ENCODE measurements at places on chromosomes 6 and 20.

GRCh38 chr6:1438471-1438881 lies 49.1 kb downstream of the FOXF2 start:
- no peak for DNase-seq

- peak; percentile 31 for DNase-seq
Observed at GRCh38 chr6:156166093-156166492, 611.1 kb upstream of the ARID1B start.

DNA sequence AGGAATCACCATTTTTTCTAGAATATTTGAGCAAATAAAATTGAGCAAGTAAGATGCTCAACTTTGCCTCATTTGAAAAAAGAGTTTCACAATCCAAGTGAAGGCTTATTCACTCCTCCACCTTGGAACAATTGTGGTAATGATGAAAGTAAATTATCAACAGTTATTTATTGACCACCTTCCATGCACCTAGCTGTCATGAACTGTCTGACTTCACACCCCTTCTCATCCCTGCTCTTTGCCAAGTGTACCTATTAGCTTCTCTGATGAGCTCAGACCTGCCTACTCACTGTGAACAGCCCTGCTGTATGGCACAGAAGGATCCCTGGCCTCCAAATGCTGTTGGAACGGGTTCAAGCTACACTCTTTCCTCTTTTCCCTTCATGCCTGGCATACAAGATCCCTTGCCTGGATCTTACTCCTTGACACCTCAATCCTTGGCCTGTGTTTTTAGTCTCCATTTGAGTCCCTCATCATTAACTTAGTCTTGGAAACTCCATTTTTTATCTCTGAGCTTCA lies 99.0 kb upstream of the PREP start:
- no peak for DNase-seq

GRCh38 chr6:109478841-109479624 lies 4.0 kb downstream of the ZBTB24 start:
- DNase-seq, result peak; percentile 50

GRCh38 chr20:8156235-8157079 lies 24.4 kb downstream of the PLCB1 start:
- peak; percentile 32 for DNase-seq

GRCh38 chr6:128114164-128114563 lies 213.3 kb upstream of the THEMIS start:
- no peak for DNase-seq

DNA sequence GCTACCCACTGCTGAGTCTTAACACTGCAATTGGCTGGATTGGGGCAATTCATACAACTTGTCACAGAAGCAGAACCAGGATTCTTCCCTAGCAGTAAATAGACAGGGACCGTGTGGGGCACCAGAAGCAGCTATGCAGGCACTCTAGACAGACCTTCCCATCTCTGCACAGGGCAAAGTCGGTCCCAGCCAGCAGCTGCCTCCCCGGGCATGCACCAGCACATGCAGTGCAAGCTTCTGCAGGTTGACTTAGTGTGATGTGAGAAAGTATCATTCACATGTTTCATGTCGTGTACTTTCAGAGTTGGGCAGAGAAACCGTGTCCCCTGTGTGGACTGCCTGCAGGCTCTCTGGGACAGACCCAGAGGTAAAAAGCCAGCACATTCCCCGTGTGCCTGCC lies 98.0 kb upstream of the FOXA2 start:
- no peak for DNase-seq

- DNase-seq, result no peak
Observed at GRCh38 chr6:167211881-167212712, 54.3 kb upstream of the GPR31 start.

- no peak for DNase-seq
Observed at GRCh38 chr6:85810558-85810957, 167.9 kb upstream of the SYNCRIP start.

DNA sequence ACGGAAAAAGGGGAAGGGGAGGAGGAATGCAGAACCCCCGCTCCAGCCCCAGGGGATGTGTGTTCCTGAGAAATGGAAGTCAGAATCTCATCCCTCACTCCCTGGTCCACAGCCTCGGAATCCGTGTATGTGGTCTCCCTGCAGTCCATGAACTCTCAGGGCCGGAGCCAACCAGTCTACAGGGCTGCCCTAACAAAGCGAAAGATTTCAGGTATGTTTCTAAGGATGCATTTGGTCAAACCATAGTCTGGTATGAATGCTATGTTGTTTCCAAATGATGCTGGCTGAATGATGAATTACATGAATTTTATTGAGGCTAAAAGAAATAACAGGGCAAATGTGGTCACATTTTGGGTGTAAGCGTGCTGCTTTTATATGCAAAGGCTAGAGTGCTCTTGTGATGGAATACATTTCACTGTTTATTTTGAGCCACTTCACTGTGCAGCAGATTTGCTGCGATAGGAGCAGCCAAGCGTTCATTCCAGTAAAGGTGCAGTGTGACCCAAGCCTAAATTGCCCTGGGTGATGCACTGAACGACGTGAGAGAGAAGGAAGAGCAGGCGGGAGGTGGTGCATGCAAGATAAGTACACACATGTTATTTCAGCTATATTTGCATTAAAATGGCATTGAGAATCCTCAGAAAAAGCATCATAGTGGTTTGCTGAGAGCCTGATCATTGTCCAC lies 52.4 kb downstream of the FNDC1 start:
- no peak for DNase-seq

DNA sequence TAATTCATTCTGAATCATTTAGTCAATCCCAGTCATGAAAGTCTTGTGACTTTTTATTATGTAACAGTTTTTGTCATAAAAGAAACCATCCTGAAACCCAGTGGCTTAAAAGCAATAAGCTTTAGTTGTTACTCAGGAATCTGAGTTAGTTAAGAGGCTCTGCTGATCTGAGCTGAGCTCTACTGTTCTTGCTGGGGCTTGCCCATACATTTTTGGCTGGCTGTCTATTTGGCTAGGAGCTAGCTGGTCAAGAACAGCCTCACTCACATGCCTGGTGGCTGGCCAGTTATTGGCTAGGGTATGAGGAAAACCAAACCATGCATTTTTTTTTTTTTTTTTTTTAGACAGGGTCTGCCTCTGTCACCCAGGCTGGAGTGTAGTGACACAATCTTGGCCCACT lies 10.6 kb downstream of the TCF21 start:
- no peak for DNase-seq

GRCh38 chr6:92132457-92132856 lies 1286.9 kb downstream of the EPHA7 start:
- DNase-seq, result no peak

DNA sequence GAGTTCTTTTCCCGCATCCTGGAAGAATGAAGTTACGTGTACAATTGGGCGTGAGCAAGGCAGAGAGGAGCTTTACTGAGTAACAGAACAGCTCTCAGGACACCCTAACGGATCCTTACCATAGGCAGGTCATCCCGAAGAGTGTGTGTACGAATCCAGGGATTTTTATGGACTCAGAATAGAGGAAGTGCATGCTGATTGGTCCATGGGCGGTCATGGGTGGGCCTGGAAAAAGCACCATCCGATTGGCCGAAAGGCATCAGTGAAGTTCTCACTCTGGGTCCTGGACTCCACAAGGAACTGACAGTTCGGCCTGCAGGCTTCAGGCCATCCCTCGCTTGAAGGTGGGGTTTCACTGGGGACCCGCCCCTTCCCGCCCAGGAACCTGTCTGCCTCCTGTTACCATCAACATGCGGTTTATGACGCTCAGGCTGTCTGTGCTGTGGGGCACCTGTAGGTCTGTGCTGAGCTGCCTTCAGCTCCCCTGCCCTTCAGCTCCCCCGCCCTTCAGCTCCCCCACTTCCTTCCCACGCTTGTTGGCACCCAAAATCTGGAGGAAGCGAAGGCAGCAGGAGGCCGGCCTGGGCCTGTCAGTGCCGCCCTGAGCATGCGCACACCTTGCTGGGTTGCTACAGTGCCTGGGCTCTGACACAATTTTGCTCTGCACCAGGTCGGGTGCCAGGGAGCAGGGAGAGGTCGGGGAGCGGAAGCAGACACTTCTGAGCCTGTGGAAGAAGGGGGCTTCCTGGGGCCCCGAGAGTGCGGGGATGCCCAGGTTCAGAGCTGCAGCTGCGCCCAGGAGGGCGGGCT lies 57.9 kb upstream of the MANEA start:
- no peak for DNase-seq

DNA sequence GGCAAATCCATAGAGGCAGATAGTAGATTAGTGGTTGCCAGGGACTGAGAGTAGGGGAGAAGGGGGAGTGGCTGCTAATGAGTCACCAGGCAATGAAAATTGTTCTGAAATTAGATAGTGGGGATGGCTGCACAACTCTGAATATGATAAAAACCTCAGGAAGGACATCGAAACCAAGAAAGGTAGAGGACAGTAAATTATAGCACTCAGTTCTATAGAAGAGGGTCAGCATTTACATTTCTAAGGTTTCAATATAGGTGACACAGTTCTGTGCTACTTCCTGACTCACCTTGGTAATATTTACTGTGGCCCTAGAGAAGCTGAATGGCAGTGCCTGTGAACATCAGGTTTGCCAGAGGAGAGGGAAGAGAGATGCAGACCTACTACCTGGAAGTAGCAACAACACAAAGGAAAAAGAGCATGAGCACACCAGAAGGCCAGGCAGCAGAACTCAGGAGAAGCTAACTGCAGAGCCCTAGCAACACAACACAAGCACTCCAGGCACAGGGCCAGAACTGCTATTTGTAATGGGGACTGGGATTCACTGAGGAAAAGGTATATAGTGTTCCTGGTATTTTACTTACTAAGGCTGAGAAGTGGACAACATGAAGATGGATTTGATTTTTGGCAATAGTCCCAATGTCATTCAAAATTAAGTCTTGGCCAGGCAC lies 75.9 kb downstream of the PLCG1 start:
- DNase-seq, result no peak

- no peak for DNase-seq
Observed at GRCh38 chr6:20686142-20686541, 151.9 kb downstream of the CDKAL1 start.

DNA sequence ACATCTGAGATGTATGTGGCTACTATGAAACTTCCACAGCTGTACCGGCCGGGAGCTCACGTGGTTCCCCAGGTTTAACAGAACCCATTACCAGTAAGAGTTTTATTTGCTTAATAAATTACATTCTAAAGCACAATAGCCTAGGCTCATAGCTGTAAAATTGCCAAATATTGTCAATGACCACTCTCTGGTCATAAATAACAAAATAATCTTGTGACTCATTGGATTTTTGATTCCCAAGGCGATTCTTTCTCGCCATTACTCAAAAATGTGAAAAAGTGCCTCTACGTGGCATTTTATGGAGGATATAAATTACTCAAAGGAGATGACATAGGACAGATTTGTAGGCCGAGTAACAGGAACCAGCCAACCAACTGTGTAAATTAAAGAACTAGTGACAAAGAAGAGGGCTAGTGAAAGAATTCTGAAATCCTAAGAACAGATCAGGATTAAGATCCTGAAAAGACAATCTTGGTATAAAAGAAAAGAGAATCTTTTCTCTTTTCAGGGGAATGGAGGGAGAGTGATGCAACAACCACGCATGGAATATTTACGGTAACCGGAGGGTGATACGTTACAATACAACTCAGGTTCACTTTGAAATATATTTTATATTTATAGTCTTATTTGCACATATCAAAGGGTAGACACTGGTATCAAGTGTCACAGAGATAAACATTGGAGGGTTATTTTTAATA lies 199.7 kb downstream of the FOXC1 start:
- DNase-seq, result no peak

GRCh38 chr6:14975471-14975817 lies 270.4 kb upstream of the JARID2 start:
- DNase-seq, result no peak

- DNase-seq, result no peak
Observed at GRCh38 chr20:20411402-20411801, 43.5 kb downstream of the INSM1 start.

DNA sequence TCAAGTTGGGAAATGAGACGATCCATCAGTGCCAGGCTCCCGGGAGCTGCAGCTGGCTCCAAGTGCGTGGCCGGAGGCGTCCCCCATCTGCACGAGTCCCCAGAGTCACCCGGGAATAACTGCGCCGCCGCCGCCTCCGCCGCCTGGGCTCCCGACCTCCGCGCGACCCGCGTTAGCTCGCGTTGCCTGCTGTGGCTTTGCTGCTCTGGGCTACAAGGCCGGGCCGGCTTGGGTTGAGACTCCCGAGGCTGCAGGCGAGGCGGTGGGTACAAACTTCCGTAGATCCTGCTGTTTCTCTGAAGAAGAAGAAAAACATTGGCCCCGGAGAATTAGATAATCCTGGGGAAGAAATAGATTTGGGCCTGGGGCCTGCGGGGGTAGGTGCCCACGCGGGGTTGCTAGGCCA lies 7.4 kb upstream of the LAMP5 start:
- DNase-seq, result no peak

DNA sequence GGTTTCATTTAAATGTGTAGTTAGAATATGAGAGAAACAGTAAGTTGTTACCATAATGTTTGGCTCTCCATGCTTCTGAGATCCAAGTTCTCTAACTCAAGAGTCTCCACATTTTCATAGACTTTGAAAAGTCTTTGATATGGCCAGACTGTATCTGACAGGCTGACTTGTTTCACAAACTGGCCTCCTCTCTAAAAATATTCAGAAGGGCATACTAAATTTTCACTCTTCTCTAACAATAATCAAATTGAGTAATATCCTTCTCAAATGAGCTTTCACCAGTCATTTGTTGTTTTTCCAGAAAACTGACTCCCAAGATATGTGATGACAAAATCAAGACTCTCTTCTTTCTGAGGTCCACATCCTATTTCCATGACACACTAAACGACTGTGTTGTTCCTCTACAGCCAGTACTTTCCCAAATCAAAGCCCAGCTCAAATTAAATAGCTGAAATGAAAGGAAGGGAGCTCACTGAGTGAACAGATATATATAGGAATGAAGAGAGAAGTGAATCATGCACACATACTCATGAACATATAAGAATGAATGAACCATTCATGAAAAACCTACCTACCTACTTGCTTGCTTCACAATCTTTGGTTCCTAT lies 15.1 kb downstream of the HIVEP2 start:
- no peak for DNase-seq

GRCh38 chr20:33704197-33704924 lies 15.7 kb downstream of the PXMP4 start:
- no peak for DNase-seq

DNA sequence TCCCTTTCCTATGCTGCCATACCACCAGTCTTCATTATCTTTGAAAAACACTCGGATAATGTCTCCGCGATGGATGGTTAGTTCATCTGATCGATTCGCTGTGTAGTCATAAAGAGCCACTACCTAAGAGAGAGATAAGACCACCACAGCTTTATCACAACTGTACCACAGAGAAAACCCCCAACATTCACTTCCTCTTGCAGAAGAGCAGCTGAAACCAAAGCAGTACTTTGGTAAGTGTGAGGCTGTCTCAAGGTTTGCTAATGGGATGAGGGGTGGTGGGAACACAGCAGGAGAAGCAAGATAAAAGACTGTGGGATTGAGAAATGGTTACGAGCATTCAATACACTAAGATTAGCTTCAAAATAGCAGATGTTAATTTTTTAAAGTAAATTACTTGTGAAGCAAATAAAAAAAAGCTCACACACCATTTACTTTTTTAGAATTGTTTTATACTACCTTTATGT lies 142.1 kb downstream of the MYB start:
- peak; percentile 8 for DNase-seq

- DNase-seq, result no peak
Observed at GRCh38 chr6:89944181-89944755, 50.0 kb downstream of the GJA10 start.

GRCh38 chr20:8562356-8562755 lies 430.3 kb downstream of the PLCB1 start:
- no peak for DNase-seq

GRCh38 chr6:75135450-75135849 lies 70.4 kb downstream of the COL12A1 start:
- DNase-seq, result no peak

Data from CD4-positive, alpha-beta T cell treated with Interleukin-10 for 1 hour (primary cell).